ENCODE measurements at places on chromosomes 7 and 10. TPM values are rescaled to one million over a fixed set of nuclear protein-coding genes. Genes with fewer than 3 reads are reported as not detected.

Gene MBL2
- total RNA-seq, result 0.05 TPM

Gene IQCE
- 9.5 TPM for total RNA-seq

Gene NPC1L1
- total RNA-seq, result 0.03 TPM

Gene GNAT3
- not detected for total RNA-seq
